ENCODE measurements at places on chromosomes 5 and 9.

DNA sequence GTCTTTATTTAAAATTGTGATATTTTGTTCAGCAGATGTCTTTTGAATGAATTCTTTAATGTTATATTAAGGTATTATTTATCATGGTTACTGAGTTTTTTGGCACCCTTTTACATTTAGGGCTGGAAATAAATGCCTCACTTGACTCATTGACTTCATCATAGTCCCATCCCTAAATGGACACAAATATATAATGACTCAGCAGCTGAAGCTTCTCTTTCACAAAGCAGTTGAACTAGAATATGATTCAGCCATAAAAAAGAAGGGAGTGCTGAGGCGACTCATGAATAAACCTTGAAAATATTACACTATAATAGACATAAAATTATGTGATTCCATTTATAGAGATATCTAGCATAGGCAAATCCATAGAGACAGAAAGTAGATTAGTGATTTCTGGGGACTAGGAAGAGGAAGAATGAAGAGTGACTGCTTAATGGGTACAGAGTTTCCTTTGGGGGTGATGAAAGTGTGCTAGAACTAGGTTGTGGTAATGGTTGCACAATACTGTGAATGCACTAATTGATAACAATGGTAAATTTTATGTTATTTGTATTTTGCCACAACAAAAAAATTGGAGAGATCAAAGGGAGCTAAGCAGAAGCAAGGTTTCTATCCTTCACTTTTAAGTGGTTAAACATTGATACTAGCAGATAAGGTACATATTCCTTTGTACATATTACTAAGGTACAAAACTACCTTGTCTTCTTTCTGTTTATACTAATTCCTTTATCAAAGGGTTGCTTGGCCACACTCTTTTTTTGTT lies 449.6 kb downstream of the NTRK2 start:
- no peak for DNase-seq

DNA sequence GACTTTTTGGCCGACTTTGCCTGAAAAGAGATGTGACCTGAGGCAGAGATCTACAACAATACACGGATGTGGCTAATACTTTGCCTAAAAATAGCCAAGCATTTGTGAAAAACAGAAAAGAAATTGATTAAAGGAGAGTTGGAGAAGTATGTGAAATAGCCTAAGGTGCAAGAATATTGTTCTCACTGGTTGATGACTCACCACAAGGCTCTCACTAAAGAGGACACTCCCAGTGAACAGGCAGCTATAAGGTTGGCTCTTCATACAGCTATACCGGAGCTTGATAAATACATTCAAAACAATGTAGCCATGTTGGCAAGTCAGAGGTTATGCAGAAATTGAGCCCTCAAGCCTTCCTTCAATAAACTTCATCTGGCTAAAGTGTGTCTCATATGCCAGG lies 317.2 kb upstream of the GRAMD2B start:
- DNase-seq, result no peak

- no peak for DNase-seq
Measured at GRCh38 chr5:135559354-135559753, 19.4 kb downstream of the CXCL14 start.

DNA sequence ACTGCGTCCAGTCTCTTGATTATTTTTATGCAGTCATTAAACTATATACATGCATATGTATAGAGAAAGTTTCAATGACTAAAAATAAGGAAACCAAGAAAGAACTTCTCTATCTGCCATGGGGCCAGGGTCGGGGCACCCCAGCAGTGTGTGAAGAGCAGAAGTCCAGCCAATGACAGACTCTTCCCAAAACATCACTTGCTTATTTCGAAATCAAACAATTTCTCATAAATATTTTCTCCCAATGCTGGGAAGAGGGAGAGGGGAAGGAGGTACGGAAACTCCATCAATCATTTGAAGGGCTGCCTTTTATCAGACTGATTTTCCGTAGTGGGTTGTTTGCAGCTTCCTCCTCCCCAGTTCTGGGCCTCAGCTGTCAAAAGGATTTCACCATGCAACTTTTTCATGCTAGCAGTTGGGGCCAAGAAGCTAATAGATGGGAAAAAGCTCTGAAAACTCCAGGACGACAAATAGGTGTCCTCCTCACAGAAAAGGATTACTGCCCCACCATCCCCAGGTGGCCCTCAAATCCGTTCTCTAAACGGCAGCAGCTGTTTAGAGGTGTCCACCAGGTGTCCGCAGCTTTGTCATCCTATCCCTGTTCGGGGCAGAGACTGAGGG lies 617 bp upstream of the FPGS start:
- no peak for DNase-seq

DNA sequence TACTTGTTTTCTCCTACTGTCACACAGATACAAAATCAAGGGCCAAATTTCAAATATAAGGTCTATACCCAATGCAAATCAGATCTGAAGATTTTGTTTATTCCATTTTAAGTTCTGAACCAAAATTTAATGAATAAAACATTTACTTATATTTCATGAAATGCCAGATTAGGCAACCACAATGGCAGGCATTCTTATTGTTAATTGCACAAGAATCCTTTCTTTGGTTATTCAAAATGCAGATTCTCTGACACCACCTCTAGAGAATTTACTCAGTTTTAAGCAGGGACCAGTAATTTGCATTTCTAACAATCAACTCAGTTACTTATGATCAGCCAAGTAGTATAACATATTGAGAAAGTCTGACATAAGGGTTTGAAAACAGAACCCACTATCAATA lies 972.4 kb upstream of the ACO1 start:
- DNase-seq, result no peak

DNA sequence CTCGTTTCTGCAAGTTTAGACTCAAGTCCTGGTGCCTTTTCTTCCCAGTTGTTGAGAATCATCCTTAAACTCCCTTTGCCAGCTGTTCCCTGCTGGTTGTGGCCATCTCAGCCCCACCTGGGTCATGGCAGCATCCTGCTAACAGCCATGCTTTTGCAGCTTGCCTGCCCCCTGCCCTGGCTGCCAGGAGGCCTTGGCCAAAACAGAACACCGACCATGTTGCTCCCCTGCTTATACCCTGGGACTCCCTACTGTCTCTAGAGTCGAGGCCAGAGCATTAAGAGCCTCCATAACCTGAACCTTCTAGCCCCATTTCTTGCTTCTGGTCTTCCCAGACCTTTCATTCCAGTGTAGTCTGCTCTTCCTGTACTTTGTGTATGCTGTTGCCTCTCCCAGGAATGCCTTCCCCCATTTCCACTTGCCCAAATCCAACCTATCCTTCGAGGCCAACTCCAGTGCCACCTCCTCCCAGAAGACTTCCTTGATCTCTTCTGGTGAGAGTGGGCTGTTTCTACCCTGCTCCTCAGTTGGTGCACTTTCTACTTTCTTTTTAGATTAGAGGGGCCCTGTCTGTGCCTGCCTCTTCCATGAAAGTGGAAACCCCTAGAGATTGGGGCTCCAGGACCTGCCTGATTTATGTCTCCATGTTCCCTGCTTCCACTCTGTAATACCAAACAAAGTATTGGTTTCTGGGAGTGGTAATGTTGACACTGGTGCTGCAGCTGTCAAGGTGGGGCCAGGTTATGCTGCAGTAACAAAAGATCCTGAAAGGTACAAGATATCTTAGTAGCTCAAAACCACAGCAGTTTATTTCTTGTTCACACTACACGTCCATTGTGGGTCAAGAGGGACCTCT lies 88.2 kb downstream of the AMBP start:
- no peak for DNase-seq

DNA sequence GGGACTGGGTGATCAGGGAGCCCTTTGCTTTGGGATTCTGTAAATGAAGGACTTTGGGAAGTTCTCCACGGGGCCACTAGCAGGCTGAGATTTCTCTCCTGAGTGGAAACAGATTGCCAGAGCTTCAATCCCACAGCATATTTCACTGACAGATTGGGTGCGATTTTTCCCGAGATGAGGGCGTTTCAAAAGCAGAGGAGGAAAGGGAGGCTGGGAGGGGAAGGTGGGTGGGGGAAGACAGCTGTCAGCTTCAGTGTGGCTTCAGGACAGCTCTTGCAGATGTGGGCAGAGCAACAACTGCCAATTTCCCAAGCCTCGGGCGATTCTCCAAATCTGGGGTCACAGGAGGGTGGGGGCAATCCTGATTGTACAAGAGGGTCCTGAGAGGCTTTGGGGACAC lies 258.5 kb upstream of the ADRA1B start:
- DNase-seq, result no peak
